CD4-positive, alpha-beta T cell treated with Interleukin-6 at 100 ng/mL for 8 hours (primary cell): ENCODE measurements at places on chromosomes 1 and 21.

- DNase-seq = peak; percentile 80
Observed at GRCh38 chr1:161192476-161193465, 6.1 kb downstream of the ADAMTS4 start.

DNA sequence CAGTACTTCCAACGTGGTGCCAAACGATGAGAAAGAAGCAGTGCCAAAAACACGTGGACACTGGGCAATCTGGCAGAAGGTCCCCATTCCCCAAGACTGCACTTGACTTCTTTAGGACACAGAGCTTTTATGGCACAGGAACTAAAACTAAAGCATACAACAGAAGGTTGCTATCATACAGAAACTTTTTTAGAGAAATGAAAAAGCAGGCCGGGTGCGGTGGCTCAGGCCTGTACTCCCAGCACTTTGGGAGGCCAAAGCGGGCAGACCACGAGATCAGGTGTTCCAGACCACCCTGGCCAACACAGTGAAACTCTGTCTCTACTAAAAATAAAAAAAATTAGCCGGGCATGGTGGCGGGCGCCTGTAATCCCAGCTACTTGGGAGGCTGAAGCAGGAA is 43.0 kb downstream of the GNB1 start:
- DNase-seq = no peak

DNA sequence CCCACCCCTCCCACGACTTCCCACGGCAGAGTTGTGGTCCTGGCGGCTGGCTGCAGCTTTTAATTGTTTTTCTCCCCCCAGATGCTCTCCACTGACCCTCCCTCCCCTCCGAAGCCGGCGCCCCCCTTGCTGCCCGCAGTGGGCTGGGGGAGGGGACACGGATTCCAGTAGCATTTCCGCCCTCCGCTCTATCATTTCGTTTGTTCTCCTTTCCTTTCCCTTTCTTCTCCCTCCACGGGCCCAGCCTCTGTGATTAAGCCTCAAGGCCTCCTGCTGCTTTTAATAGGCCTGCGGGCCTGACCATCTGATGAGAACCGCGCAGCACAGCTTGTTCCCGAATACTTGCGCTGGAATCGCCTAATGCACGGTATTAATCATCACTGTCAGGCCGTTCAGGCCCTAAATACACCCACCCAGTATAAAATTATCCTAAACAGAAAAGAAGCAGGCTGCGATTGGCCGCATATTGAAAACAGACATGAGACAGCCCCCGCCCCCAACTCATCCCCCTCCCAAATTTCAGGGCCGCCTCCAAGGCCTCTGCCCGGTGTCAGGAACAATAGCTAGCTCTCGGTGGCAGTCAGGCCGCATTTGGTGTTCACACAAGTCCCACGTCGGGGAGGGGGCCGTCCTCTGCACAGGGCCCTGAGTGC is 102.0 kb upstream of the ARHGEF16 start:
- DNase-seq = no peak

DNA sequence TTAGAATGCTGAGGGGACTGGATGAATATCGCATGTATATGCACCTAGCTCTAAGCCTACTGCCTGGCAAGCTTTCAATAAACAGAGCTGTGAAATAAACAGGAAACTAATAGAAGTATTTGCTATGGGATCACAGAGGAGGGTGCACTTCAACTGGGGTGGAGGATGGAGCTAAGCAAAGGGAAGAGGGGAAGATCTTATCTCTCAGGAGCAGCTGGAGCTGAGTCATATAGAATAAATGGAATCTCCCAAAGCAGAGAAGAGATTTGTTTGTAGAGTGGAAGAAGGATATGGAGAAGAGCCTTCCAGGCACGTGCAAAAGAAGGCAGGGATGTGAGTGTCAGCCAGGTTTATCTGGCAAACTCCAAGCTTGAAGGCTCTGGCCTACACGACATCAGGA is 17.0 kb upstream of the KCNA10 start:
- DNase-seq = no peak

DNA sequence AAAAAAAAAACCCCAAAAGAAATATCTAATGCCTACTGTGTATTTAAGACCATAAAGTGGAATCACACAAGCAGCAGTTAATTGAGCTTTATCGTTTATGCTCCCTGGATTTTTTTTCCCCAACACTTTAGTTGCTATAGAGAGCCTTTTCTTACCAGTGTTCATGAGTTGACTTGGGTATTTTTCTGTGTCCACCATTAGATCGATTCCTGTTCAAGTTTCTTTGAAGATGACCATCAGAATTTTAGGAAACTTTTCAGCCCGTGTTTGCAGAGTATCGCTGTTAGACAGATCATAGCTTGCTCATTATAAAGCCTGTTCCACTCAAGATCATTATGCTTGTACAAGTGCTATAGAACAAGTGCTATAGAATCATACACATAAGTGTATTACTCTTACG is 1.5 kb downstream of the RALGPS2 start:
- DNase-seq = no peak

DNA sequence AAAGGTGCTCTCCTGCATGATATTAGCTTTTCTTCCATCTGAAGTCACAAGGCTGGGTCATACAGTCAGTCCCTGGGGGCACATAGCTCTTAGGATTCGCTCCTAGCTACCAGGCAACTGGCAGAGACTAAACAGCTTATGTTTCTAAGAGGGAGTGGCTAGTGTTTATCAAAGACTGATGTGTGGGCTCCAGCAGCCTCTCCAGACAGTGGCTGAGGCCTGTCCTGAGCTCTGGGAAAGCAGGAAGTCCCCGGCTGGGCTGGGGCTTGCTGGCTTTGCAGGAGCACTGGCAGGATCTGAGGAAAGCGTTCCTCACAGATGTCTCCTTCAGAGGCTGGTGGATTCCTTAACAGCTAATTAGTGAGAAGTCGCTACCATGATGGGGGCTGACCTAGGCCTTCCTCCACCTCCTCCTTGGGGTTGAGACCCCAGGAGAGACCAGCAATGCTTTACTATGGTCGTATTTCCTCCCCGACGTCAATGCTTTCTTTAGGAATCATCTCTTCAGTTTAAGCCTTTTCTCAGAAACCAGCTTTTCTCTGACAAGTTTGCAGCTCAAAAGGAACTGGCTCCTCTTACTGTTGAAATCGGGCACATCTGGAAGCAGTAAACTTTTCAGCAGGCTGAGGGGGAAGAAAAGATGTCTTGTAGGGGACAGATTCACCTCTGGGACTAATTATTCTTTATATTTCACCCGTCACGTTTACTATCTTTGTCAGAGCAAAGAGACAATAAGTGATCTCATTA is 33.5 kb upstream of the HHAT start:
- DNase-seq = no peak

- DNase-seq = no peak
Observed at GRCh38 chr1:59081795-59082194, 215.1 kb upstream of the FGGY start.

DNA sequence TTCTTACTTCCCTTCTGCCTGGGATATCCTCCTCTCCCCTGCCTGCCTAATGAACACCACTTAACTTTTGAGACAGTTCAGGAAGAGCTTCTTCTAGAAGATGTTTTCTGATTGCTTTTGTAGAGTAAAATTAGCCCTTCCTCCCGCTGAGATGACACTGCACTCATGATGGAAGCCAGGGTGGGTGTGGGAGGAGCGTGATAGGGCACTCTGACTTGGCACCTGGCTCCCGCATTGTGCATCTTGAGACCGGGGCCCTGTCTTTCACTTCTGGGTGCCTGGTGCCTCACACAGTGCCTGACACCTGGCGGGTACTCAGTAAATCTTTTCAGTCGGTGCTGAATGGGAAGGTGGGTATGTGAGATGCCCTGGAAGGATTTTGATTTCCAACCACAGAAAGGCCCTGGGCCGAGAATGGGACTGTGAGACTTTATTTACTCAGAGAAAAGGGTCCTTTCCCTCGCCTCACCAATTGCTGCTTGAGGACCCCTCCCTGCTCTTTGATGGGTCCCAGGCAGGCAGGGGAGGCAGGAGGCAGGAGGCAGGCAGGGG is 6.8 kb downstream of the THEM5 start:
- DNase-seq = no peak

GRCh38 chr1:113197719-113198330 is 124.8 kb downstream of the LRIG2 start:
- no peak for DNase-seq

- no peak for DNase-seq
Observed at GRCh38 chr1:11749996-11750395, 12.0 kb upstream of the C1orf167 start.

DNA sequence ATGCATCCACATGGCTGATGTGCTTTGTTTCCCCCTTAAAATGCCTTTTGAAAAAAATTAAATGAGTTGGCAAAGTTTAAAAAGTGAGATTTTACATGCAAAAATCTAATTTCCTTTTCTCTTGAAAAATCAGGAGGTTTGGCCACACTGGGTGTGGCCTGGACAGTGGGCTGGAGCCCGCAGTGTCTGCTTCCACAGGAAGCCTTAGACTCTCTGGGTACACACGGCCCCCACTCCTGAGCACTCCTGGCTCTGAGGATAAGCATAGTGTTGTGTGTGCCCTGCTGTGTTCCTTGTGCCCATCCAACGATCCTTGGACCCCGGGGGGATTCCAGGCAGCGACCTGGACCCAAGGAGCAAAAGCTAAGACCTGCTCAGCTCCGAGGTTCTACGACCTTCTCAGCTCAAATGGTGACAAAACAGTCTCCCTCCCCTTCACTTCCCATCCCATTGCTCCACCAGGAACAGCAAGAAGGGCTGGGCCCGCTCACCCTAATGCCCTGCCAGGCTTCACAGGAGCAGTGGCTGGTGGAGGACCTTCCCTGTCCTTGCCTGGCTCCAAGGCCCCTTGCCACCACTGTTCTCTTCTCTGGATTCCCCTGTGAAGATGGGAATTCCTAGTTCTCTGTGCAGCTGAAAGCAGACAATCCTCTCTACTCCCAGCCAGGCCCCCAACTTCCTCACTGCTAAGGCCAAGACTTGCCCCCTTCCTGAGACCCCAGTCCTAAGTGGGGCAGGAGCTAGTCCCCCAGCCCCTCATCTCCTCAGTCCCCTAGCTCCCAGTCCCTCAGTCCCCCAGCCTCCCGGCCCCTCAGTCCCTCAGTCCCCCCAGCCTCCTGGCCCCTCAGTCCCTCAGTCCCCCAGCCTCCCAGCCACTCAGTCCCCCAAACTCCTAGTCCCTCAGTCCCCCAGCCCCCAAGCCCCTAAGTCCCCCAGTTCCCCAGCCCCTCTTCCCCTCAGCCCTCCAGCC is 395.8 kb downstream of the PTPRU start:
- DNase-seq = no peak

DNA sequence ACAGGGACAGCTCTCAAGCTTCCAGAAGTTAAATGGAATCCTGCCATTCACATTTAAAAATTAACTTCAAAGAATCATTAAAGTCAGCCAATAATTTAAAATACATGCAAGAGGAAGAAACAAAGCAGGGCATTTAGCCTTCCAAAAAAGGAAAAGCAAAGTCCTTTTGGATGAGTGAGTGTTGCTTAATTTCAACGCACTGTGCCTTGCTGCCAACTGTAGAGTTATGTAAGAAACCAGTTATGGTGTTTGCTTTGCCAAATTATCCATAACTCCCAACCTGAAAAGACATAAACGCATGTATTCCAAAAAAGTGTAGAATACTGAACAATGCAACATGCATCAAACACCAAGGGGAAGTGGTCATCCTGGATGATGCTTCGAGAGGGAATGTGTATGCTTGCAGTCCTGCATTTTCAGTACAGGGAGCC is 16.1 kb upstream of the KCNE1 start:
- no peak for DNase-seq

DNA sequence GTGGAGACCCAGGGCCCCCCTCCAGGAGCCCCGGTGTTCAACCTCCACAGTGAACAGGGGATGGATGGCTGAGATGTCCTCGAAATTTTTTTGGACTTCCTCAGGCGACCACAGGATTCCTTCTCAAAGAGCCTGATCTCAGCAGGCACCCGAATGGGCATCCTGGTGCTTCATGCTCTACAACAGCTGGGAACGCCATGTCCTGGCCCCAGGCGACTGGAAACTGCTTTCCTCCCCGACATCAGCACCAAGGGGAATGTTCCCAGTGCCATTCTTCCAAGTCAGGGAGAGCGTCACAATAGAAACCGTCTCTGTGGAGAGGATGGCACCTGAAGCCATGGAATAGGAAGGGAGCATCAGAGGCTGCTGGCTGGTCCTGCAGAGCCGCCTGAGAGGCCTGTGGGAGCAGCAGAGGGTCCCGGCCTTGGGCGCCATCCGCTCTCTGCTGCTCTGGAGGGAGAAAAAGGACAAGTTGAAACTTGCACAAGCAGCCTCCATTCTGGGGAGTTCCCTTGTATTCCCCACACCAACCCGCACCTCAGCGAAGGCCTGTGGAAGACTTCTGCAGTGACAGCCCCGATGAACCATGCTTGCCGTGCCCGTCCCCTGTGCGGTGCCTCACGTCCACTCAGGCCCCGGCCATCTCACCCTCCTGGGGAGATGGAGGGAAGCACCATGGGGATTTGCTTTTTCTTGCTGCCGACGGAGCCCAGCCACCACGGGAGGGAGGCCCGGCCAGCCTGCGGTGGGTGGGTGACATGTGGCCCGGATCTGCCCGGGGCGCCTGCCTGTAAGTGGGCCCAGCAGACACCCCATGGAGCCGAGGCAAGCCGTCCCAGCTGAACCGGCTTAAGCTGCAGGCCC is 2.3 kb upstream of the ADARB1 start:
- no peak for DNase-seq

DNA sequence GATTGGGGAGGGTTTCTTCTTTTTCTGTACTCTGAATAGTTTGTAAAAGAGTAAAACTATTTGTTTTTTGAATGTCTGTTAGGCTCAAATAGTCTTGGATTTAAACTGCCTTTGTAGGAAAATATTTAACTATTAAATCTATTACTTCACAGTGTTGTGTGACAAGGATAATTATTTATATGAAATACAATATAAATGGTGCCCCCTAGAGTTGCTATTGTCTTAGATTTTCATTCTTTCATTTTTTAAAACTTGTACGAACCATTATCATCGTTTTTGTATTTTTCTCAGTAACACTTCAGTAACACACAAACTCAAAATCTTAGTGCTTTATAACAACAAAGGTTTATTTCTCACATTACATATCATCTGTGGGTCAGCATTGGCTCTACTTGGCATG is 37.4 kb downstream of the C1orf185 start:
- DNase-seq = no peak

GRCh38 chr1:24149866-24150233 is 6.9 kb upstream of the IL22RA1 start:
- no peak for DNase-seq

GRCh38 chr1:69109277-69109676 is 458.4 kb upstream of the LRRC7 start:
- DNase-seq = no peak
